ENCODE measurements at places on chromosomes 6 and 20.

DNA sequence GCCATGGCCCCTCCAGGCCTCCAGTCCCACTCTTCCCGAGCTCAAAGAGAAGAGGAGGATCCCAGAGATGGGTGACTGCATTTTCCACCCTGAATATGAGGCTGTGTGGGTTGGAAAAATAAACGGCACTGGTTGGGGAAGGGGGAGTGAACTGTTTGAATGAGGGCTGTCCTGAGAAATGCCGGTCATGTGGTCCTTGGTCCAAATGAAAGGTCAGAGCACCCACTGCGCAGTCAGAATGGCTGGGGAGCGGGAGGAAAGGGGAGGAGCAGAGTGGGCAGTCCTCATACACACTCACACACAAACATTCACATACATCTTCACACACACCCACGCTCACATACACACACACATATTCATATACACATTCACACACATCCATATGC, 83.1 kb downstream of the MRPL14 start:
- DNase-seq = no peak

DNA sequence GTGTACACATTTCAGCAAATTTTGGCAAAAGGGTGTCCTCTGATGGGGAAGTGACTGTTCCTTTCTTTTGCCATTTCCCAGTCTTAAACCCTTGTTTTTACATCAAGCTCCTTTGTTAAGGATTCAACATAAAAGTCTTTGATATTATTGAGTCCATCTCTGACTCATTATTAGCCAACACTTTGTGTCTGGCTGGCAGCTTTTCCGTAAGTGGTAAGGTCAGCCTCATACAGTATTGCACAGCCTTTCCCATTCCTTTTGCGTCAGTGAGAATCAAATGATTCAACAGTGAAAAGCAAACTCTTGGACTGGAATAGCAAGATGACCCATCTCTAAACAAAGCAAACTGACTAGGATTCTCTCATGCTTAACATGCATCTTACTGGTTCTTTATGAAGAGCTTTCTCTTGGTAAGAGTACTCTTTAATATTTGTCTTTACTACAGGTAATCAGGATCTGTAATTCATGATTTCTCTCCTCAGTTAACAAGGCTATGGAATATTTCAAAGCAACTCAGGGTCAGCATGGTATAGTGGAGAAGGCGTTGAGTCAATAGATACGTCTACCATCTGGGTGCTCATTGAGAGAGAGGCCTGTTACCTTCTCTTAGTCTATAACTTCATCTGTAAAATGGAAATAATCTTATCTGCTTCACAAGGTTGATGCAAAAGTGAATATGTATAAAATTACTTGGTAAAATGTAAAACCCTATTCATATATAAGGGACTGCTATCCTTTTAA, 183.6 kb downstream of the PRL start:
- no peak for DNase-seq

DNA sequence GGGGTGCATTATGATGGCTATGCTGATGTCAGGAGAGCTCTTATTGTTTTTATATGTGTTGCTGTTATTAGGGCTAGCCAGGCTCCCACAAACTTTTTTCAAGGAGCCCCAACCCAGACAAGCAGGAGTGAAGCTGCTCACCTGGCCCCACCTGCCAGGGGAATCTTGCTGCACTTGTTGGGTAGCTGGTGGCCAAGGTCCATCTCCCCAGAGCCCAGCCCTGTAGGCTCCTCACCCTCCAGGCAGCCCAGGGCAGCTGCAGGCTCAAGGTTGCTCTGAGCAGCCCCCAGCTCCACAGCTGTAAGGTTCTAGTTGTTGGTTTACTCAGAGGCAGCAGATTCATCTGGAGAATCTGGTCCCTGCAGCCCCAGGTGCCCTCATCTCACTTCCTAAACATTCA, 46.8 kb upstream of the SIRPA start:
- DNase-seq = no peak

- no peak for DNase-seq
These were observed 51.5 kb downstream of the COL19A1 start for GRCh38 chr6:69917834-69918233.

- no peak for DNase-seq
These were observed 120.8 kb downstream of the OR2B2 start for GRCh38 chr6:27791182-27791943.

All from stimulated activated CD8-positive, alpha-beta memory T cell treated with anti-CD3 and anti-CD28 coated beads, Interleukin-15, amount 100 ng/mL, for 1 hour (primary cell).